CD4-positive, alpha-beta T cell treated with Interferon alpha-2 for 1 hour (primary cell): ENCODE measurements at places on chromosomes 5 and 9.
A peak's percentile ranks its signal among the peaks of the same experiment; 100 is the strongest.

DNA sequence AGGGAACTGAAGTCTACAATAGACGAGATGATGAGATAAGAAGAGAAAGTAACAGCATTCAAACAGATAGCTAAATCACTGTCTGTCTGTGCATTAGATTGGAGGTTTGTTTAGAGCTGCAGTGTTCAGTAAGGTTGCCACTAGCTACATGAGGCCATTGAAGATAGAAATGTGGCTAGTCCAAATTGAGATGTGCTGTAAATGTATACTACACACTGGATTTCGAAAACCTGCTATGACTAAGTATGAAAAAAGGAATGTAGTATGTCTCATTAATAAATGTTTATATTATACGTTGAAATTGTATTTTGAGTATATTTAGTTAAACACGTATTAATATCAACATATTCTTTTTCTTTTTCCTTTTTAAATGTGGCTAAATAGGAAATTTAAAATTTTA lies 142.1 kb downstream of the XRCC4 start:
- DNase-seq, result no peak

DNA sequence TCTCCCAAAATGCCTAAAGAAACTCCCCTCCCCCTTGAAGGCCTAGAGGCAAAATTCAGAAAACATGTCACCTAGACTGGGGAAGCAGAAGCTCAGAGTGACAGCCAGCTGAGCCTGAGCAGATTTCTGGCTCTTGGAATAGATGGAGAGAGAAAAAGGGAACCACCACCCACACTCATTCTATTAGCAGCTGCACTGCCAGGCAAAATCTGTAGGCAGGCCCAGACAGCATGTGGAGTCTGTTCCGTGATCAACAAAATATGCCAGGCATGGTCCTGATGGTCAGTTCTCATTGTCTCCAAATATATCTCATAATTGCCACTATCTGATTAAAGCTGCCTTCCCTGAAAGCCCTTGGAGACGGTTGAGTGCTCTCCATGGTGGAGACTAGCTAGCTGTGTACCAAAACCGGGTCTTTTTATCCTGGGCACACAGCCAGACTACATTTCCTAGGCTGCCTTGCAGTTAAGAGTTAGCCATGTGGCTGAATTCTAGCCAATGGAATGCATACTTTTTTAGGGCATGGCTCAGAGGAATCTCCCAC lies 131.7 kb upstream of the GPR151 start:
- DNase-seq, result no peak

DNA sequence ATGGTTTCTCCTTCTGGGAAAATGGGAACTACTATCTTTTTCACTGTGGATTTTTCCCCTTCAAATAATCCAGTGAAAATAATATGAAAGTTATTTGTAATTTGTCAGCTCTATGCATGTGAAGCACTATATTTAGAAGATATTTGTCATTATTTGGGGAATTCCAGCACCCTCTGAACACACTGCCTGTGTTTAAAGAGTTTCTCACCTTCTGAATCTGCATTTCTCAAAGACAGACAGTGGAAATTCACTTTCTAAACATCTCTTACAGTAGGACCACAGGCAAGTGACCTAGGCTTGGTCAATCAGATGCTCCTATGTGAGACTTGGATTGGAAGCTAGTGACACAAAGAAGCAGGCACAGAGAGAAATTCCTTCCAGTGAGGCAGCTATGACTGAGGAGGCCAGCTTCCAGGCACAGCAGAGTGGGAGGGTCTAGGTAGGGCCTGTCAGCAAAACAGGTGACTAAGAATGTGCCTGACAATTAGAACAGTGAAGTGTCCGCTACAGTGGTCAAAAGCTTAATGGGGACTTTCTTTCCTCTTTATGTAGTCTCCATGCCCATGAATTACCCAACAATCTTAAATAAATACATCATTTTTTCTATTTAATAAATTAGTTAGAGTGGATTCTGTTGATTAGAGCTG lies 167.2 kb downstream of the HMHB1 start:
- DNase-seq, result no peak

GRCh38 chr5:88886746-88887341 lies 3.9 kb upstream of the MEF2C start:
- DNase-seq, result no peak

- peak; percentile 93 for DNase-seq
Measured at GRCh38 chr5:172806897-172807672, 27.0 kb upstream of the ERGIC1 start.

DNA sequence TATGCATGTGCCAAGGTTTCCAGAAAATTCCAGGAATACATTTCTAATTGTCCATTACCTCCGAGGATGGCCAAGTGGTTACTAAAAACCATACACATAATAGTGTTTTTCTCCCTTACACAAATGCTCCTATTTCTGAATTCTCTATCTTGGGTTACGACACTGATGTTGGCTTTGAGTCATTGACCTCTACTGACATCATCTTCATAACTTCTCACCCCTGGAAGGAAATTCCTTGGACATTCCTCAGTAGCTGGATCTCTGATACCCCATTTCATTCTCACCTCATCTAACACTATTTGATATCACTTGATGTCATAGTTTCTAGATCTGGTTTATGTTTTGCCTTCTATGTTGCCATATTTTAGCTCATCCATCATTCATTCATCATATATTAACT lies 287.2 kb downstream of the CTNND2 start:
- no peak for DNase-seq

DNA sequence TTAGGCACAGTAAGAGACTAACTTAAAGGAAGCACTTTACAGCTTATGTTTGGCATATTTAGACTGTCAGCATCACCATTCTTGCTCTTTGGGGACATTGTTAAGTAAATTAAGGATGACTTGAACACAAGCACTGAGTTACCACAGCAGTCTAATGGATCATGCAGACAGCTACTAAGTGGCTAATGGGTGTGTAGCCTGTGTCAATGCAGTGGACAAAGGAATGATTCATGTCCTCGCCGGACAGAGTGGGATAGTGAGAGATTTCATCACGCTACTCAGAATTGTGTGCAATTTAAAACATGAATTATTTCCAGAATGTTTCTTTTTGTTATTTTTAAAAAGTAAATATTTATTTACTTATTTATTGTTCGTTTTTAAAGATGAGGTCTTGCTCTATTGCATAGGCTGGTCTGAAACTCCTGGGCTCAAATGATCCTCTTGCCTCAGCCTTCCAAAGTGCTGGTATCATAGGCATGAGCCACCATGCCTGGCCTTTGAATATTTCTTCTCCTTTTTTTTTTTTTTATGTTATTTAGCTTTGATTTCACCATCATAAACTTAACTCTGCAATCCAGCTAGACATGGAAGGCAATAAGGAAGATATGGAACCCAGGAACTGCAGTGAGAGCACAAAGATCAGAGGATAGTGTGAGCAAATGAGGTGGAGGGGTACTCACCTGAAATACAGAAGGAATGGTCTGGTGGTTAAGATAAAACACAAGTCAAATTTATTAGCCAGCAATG lies 53.0 kb upstream of the KLF4 start:
- DNase-seq, result no peak

DNA sequence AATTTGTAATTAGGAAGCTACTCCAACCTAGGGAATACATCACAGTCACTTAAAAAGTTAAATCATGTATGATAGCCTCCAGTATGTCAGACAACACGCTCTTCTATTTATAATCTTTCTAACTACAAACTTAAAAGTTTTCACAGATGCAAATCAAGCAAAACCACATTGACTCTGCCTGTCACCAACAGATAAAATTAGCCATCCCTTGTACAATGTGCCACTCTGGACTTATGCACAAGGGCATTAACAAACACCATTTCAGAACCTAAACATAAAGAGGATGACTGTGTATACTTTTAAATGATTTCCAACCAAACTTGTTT lies 14.7 kb downstream of the ERP44 start:
- DNase-seq, result no peak

DNA sequence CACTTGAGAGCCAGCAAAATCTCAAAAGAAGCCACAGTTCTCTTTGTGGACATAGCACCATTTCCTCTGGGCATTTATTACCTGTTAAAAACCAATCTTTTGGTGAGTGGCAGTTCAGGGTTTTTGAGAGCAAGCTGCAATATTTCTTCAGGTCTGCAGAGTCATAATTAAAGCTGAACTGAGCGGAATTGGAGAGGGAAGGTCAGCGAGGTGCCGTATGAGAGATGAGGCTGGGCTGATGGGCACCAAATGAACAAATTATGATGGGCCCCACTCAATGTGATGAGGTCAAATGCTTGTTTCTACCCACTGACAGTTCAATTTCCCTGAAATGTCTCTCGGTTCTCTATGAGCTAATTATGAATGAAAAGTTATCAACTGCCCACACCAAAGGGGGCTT lies 231.9 kb downstream of the AP3B1 start:
- DNase-seq, result no peak

- no peak for DNase-seq
Measured at GRCh38 chr9:14180093-14180959, 133.6 kb downstream of the NFIB start.

DNA sequence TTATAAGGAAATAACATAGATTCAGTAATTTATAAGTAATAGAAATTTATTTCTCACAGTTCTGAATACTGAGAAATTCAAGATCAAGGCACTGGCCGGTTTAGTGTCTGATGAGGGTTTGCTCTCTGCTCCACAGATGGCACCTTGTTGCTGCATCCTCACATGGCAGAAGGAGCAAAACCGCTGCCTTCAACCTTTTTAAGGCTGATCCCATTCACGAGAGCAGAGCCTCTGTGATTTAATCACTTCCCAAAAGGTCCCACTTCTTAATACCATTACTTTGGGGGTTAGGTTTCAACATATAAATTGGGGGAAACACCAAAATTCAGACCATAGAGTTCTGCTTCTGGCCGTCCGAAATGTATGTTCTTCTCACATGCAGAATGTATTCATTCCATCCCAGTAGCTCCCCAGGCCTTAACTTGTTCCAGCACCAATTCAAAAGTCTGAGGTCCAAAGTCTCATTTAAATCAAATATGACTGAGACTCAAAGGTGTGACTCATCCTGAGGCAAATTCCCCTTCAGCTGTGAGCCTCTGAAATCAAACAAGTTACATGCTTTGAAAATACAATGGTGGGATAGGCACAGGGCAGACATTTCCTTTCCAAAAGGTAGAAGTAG lies 30.6 kb downstream of the BAAT start:
- no peak for DNase-seq

- no peak for DNase-seq
Measured at GRCh38 chr5:73625372-73625943, 538 bp upstream of the ARHGEF28 start.

- DNase-seq, result no peak
Measured at GRCh38 chr5:132003170-132003744, 8.2 kb downstream of the ACSL6 start.

DNA sequence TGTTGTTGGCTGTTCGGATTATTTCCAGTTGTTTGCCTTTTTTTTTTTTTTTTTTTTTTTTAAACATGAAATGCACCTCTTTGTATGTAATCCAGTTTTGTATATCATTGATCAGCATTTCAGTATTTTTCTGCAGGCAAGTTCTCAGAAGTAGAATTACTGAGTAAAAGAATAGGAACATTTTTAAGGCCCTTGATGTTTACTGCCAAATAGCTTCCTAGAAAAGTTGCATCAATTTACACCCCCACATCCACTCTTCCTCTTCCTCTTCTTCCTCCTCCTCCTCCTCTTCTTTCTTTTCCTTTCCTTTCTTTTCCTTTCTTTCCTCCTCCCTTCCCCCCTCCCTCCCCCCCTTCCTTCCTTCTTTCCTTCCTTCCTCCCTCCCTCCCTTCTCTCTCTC lies 69.4 kb upstream of the ENTREP1 start:
- DNase-seq, result no peak

- no peak for DNase-seq
Measured at GRCh38 chr9:73269430-73270101, 117.9 kb downstream of the ANXA1 start.

DNA sequence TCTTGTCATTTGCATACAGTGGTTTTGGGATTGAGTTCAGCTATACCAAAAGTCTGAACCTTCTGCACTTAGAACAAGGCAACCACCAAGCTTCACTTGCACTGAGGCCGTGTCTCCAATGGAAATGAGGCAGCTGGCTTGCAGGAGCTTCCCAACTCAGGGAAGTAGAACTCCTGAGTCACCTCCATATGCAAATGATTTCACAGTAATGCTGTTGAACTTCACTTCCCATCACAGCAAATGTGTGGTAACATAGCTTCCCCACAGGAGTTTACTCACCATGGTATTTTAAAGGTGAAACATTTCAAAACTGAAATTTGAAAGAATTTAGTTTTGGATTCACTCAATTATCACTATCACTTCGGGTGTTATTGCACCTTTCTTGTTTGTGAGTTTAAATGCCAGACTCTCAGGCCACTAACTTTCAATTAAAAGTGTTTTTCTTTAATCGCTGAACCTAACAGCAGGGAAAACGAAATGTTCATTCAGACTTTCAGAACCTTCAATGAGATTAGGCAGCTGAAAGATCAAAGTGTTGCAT lies 9.0 kb downstream of the CD274 start:
- peak; percentile 19 for DNase-seq

GRCh38 chr9:94941211-94941875 lies 214.8 kb downstream of the AOPEP start:
- DNase-seq, result no peak

- DNase-seq, result peak; percentile 78
Measured at GRCh38 chr5:103139264-103139865, 19.3 kb downstream of the PPIP5K2 start.

GRCh38 chr5:168390491-168390890 lies 95.8 kb upstream of the RARS1 start:
- DNase-seq, result no peak

DNA sequence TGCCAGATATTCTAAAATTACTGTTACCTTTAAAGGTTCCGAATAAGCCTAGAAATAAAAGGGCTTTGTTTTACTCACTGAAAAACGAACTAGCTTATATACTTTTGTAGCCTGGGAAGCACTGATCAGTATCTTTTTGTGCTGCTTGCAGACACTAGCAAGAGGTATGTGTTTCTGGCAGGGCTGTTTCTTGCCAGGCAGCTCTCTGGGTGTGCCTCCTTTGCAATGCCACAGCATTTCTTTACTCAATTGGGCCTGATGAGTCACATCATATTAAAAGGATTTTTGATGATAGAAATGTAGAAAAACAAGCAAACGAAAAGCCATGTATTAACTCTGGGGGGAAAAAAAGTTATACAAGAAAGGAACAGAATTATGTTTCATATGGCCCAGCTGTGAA lies 35.6 kb downstream of the CD180 start:
- DNase-seq, result peak; percentile 36

GRCh38 chr5:103519550-103519949 lies 43.0 kb downstream of the NUDT12 start:
- no peak for DNase-seq

DNA sequence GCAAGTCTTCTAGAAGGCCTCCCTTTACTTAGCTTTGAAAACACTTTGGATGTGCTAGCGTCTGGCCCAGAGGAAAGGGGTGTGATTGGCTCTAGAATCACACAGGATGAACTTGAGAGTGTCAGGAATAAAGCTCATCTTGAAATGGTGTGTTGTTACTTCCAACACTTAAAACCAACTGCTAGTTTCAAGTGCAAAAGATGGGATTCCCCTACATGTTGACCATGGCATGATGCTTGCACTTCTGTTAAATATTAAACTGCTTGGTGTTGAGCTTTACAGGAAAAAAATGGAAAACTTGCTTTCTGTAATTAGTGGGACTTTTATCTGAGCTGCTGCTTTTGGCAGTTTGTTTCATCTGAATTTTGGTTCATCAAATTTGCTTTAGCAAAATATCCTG lies 261.1 kb downstream of the MED10 start:
- no peak for DNase-seq
